ENCODE measurements at places on chromosomes 2 and 18.
A peak's percentile ranks its signal among the peaks of the same experiment; 100 is the strongest.

GRCh38 chr2:49045083-49045482 lies 109.2 kb downstream of the FSHR start:
- no peak for DNase-seq

GRCh38 chr2:232275670-232276069 lies 102.9 kb upstream of the ALPP start:
- no peak for DNase-seq

DNA sequence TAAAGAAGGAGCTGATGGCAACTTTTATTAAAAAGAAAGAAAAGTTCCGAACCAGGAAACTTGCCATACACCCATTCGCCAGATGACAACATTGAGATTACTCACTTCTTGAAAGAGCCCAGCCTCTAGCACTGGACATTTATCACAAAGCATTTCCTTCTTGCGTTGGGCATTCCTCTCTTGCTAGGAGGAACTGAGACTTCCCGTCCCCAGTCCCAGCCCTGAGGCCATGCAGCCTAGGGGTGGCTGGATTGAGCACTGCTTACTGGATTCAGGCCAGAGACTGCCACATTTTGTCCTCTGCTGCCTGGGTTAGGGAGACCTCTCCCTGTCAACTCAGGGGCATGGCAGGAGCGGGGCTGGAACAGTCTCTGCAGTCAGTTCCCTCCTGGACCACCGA lies 80.1 kb downstream of the SDC1 start:
- DNase-seq: no peak

- no peak for DNase-seq
Measured at GRCh38 chr2:2796207-2796606, 465.1 kb upstream of the MYT1L start.

DNA sequence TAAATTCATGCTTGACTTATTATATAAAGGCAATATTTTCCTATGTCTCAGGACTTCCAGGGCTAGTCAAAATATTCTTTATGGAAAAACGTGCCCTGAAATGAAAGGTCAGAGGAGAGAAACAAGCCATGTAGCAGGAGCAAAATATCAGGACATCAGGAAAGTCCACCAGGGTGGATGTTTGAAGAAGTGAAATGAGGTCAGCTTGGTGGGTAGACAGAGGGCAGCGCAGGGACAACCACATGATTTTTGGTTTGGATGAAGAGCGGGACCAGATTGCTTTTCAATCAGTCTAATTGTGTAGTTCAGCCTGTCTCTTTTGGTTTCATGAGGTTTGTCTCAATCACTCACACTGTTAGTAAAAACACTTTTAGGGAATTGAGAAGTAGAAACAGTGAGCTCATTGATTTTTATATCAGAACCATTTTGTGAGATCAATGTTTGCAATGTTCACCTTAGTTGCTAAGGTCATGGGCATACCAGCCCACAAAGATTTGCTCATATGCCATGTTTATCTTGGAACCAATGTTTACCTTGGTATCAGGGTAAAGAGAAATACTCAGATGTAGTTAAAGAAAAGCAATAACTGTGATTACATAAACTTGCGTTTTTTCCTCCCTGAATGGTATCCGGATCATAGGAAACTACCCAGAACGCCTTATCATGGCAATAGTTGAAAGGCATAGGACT lies 32.1 kb downstream of the GKN2 start:
- no peak for DNase-seq

- DNase-seq: no peak
Measured at GRCh38 chr2:169540146-169540545, 30.6 kb downstream of the KLHL41 start.

GRCh38 chr2:42879121-42879705 lies 86.8 kb upstream of the HAAO start:
- DNase-seq: no peak

- no peak for DNase-seq
Measured at GRCh38 chr2:178269438-178270224, 75.3 kb downstream of the OSBPL6 start.

- no peak for DNase-seq
Measured at GRCh38 chr2:174957050-174957449, 48.1 kb downstream of the CHN1 start.

GRCh38 chr2:38026846-38027245 lies 49.1 kb downstream of the CYP1B1 start:
- no peak for DNase-seq

DNA sequence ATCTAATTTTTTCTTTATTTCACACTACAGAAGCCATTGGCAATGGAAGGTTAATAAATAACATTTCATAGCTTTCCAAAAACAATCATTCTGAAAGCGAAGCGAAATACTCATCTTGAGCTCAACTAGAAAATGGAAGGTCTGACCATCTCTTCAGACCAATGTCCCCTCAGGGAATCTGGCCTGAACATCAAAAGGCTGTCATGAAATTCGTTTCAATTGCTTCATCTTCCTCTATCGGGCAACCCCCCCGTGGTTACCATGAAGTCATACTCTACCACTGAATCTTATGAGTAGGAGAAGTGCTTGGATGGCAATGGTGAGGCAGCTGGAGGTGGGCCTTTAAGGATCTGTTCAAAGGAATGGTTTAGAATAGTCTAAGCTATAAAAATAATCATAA lies 22.9 kb upstream of the CYTIP start:
- DNase-seq: no peak

DNA sequence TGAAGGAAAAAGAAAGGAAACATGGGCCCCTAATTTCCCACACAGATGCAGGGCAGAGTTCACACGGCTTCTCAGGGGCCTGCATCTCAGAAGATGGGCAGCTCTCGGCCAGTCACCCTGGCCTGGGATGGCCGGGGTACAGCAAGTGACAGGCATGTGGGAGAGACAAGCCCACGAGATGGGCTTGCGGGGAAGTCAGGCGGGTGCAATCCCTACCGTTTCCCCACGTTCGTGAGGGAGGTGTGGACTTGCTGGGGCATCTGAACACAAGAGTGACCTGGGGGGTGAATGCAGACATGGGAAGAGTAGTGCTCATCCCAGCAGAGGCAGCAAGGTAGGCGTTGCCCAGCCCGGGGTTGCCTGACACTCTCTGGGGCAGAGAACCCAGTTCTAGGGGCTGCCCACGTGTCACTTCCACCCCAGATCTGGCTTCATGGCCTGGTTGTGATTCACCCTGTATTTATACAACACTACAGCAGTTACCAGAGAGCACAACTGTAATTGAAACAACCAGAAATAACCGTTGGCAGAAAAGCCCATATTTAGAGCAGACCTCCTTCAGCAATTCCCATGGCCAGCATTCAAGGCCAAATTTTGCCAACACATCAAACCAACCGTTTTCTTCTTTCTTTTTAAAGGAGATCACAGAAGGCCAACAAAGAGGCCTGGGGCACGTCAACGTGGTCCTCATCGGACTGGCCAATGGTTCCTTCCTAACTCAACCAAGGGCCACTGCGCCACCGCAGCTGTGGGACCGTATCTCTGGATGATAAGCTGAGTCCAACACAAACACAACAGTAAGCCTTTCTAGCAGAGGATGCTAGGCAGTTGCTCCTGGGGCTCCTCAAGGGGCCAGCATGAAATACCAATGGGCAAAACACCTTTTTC lies 58.4 kb downstream of the PARD6G start:
- no peak for DNase-seq

DNA sequence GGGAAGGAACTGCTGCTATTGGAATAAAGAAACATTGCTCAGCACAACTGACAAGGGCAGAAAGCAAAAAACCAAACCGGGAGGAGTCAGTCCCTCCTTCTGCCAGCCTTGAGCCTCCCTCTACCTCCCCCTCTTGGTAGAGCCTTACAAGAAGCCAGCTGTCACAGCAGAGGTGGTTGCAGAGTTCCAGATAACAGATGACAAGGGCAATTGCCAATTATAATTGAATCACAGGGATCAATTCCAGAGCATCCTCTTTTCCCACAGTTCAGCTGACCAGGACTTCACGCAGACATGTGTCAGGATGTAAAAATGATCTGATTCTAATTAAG lies 548.2 kb upstream of the LRRTM1 start:
- DNase-seq: no peak

GRCh38 chr2:223815186-223815883 lies 22.0 kb downstream of the AP1S3 start:
- DNase-seq: no peak

GRCh38 chr18:9631814-9632496 lies 17.6 kb upstream of the PPP4R1 start:
- no peak for DNase-seq

- DNase-seq: no peak
Measured at GRCh38 chr18:2894841-2895370, 48.1 kb downstream of the EMILIN2 start.

DNA sequence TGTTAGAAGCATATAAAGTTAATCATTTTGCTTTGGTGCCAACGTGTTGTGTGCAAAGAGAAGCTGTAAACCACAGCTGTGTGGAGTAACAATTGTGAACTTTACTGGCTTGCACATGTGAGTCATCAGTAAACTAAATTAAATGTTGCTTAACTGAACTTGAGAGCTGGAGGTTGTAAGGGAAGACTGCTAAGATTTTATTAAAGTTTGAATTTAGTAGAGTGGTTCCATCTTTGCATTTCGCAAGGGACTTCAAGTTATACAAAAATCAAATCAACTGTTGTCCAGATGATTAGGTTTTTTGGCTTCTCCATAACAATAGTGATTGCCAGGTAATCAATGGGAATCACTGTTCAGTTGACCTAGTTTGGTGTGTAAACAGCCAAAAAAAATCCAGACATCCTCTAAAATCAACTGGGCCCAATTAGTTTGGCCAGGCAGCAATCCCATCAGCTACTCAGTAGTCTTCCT lies 247.4 kb downstream of the MYO3B start:
- no peak for DNase-seq

- no peak for DNase-seq
Measured at GRCh38 chr2:126764686-126765265, 108.8 kb downstream of the GYPC start.

- DNase-seq: no peak
Measured at GRCh38 chr2:5937851-5938565, 245.8 kb downstream of the SOX11 start.

GRCh38 chr2:166088634-166089033 lies 39.2 kb downstream of the SCN1A start:
- no peak for DNase-seq

GRCh38 chr18:9082711-9083510 lies 19.6 kb upstream of the NDUFV2 start:
- peak; percentile 68 for DNase-seq

DNA sequence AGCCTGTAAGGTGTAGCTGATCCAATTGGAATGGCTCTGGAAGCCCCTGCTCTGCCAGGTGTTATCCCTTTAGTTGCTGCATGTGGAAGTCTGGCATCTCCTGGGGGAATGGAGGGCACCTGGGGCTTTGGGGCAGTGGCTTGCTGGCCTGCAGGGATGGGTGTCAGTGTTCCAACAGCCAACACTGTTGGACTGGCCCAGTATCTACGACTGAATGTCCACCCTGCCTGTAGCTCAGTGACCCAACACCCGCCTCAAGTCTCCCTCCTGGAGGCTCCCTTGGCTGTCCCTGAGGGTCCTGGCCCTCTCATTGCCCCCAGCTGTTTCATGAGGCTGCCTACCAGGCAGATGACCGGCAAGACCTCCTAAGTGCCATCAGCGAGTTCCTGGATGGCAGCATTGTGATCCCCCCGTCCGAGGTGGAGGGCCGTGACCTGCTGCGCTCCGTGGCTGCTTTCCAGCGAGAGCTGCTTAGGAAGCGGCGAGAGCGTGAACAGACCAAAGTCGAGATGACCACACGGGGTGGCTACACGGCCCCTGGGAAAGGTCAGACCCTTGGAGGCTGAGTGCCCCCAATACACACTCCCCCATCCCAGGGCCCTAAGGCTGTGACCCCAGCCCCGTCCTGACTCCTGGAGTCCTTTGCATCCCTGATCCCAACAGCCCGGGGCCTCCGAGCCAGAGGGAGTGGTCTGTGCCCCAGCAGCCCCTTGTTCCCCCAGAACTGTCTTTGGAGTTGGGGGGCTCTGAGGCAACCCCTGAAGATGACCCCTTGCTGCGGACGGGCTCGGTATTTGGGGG lies 7.7 kb downstream of the SLC4A3 start:
- no peak for DNase-seq

- DNase-seq: no peak
Measured at GRCh38 chr2:207734264-207734635, 22.8 kb downstream of the CCNYL1 start.

GRCh38 chr18:62979900-62980299 lies 264.6 kb downstream of the PHLPP1 start:
- DNase-seq: no peak

DNA sequence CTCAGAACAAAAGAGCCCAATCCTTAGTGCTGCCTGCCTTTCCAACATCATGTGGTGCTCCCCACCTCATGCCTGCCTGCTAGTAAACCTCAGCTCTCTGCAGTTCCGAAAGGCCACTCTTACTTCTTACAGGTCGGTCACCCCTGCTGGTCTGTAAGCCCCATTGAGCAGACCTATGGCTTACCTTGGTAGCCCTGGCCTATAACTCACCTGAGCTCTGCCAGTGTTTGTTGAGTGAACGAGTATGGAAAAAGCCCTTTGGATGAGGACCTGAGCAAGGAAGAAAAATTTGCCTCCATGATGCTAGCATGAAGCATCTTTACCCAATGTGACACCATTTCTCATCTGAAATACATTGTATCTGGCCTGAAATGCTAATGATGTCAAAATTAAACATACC lies 83.3 kb downstream of the LIPG start:
- DNase-seq: no peak

GRCh38 chr2:10949835-10950234 lies 38.1 kb downstream of the KCNF1 start:
- no peak for DNase-seq

- no peak for DNase-seq
Measured at GRCh38 chr2:108855194-108855593, 68.6 kb downstream of the CCDC138 start.

- no peak for DNase-seq
Measured at GRCh38 chr2:14999114-14999661, 366.7 kb downstream of the LRATD1 start.

DNA sequence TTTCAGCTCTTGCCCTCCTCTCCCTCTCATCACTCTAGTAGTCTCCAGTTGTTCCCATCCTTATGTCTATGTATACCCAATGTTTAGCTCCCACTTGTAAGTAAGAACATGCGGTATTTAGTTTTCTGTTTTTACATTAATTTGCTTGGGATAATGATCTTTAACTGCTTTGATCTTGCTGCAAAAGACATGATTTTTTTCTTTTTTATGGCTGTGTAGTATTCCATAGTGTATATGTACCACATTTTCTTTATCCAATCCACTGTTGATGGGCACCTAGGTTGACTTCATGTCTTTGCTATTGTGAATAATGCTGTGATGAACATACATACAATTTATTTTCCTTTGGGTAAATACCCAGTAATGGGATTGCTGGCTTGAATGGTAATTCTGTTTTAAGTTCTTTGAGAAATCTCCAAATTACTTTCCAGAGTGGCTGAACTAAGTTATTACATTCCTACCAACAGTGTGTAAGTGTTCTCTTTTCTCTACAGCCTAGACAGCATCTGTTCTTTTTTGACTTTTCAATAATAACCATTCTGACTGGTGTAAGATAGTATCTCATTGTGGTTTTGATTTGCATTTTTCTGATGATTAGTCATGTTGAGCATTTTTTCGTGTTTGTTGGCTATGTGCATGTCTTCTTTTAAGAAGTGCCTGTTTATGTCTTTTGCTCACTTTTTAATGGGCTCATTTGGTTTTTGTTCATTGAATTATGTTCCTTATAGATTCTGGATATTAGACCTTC lies 179.6 kb upstream of the SLC39A10 start:
- no peak for DNase-seq
